Stimulated activated CD8-positive, alpha-beta memory T cell treated with anti-CD3 and anti-CD28 coated beads, Interleukin-2, amount 100 ng/mL, for 48 hours (primary cell): ENCODE measurements at places on chromosomes 4 and X.

DNA sequence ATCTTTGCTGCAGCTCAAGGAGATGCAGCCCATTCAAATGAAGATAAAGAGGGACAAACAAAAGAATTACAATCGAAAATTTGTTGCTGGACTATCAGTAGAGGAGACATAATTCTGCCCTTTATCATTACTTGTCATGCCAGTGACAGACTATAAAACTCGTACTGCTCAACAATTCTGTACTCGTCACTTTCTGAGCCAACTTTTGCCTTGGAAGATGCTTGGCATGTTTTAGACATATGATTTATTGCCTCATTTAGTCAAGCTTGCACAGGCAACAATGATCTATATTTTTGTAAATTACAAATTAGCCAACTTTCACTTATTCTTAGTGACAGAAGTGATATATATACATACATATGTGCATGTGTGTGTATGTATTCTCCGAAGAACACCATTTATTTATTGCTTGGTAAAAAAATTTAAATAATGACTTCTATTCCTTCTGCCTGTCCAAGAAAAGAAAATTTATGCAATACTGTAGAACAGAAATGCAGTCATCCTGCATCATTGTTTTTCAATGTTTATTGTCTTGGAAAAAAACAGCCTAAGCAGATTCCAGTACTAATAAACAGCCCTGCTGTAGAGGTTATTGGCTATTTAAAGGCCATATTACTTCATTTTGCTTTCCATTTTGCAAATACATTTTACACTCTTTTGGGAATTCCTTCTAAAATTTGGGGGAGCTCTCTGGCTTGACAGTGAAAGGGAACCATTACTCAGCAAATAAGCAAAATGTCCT, 374.9 kb upstream of the GALNT7 start:
- no peak for DNase-seq

DNA sequence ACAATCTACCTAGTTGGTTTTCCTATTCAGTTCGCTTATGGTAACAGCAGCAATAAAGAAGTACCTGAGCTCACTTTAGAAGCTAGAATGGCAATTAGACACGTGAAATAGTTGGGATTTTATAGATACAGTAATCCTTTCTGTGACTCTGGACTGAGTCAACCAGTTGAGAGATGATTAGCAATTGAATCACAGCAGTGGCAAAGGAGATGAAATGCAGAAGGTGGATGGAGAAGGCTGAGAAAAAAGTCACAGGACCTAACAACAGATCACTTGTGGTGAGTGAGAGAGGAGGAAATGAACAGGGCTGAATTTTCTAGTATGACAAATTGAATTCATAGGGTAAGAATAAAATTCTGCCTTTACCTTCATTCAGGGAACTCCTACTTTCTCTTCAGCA, 197.1 kb upstream of the MAGEB18 start:
- no peak for DNase-seq

- no peak for DNase-seq
Measured at GRCh38 chrX:78024349-78025059, 55.1 kb upstream of the PGAM4 start.

DNA sequence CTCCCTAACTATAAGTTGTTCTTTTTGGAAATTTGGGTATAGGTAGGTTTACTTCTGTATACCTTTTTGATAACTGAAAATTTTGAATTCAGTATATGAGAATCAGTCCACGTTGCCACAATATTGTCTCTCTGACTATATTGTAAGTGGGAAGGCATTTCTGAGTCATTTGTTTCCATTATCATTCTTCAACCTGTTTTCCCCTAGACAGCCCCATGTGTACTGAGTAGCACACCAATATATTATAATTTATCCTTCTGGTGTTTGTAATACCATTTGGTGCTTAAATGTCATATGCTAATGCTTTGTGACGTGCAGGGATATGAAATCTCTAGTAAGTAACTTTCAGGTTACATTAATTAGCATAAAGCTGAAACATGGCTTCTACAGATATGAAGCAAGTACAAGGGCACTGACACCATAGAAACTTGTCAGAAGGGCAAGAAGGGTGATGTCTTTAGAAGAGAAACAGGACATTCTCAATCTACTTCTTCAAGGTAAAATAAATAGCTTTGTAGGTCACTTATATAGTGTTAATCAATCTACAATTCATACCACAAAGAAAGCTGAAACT, 27.7 kb downstream of the PAK3 start:
- DNase-seq: no peak

DNA sequence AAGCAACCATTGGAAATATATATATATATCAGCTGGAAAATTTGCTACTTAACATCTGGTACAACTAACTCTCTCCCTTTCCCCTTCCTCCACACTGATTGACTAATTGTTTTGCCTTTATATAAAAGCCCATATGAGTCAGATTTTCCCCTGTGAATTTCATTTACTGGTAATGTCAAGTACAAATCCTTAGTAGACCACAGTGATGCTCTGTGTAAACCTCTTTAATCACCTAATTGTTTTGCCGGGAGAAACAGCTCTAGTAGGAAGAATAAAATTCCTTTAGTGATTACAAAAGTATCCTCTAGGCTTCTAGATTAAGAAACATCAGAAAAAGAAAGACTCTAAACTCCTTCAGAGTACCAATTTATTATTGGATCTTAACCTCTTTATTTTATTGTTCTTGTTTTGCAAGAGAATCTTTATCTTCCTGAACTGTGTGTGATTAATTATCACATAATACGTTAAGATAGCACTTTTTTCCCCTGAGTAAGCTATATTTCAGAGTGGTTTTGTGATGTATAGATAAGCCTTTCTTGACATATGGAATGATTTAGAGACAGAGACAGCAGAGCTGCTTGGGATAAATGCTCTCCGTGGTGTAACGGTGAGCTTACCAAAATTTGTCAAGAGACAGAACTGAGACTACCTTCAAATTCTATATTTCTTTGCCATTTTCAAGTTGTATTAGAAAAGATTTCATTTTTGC, 1606.4 kb upstream of the TENM3 start:
- no peak for DNase-seq

GRCh38 chrX:137236837-137237236, 203.0 kb upstream of the GPR101 start:
- DNase-seq: no peak

DNA sequence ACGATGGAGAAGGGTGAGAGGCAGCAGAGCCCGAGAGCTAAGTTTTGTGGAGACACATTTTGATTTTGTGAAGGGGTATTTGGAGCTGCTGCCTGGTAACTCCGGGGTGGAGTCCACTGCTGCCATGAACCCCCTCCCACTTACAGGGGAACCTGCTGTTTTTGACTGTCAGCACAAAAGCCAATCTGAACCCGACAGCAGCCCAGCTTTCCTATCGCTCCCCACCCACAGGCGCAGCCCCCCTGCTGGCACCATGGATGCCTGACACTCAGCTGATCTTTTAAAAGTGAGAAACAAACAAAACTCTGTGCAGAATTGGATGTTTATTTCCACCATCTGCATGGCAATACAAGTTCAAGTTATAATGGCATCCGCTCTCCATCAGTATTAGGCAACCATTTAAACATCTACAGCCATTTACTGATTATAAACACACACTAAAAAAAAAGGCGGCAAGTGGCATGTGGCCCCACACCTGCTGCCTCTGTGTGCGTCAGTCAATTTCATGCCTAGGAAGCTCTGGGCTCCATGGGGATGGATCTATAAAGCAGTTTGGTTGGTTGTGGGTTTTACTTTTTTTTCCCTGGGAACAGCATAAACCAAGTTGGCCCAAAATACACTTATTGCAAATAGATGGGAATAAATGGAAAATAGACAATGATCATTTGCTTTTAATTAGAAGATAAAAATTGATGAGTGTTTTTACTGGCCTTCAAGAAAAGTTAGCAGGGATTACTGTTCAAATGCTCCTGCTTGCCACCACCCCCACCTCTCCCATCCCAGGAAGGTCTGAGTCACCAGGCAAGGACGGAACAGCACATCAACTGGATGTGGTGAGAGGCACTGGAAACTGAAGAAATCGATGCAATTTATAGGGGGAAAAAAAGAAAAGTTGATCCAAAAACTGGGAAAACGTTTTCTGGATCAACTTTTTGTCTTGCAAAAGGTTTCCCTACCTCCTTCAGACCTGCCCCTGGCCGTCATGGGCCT, 46.0 kb downstream of the SEPSECS start:
- DNase-seq: no peak
